Cardiac muscle cell (in vitro differentiated cells and primary cell): ENCODE measurements at places on chromosomes 3 and 15. TPM values are rescaled to one million over a fixed set of nuclear protein-coding genes. Genes with fewer than 3 reads are reported as not detected.

- no peak for DNase-seq
Observed at GRCh38 chr3:193906849-193907410, 229.0 kb upstream of the HES1 start.

- no peak for DNase-seq
Observed at GRCh38 chr3:176969506-176969905, 227.8 kb downstream of the TBL1XR1 start.

GRCh38 chr15:65055201-65055870 is 10.1 kb downstream of the SLC51B start:
- no peak for DNase-seq

DNA sequence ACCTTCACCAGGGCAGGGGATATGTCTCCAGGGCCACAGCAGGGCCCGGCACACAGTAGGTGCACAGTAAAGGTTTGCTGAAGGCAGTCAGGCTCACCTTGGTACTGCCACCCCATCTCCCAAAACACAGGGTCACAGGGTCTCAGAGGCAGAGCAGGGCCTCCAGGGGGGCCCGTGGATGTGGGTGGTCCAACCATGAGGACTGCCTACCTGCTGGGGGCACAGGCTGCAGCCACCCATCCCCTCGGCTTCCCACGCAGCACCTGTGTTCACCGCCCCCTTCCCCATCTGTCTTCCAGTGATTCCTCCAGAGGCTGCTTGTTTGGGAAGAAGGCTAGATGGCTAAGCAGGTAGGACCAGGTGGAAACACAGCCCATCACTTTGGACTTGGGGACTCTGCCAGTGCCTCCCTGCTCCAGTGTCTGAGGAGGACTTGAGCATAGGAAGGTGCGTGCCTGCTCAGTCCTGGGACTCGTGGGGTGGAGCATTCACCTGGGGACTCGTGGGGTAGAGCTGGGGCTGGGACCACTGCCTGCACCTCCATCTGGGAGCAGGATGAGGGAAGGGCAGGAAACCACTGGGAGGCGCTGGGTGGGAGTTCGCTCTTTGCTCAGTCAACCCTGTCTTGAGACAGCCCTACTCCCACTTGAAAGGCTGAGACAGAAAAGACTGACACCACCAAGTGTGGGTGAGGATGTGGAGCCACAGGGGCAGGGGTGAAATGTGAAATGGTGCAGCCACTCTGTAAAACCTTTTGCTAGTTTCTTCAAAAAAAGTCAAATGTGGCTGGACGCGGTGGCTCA is 18.8 kb upstream of the PLXND1 start:
- DNase-seq: no peak

GOLIM4 gene
- 61.9 and 73.3 TPM in 2 replicates for polyA plus RNA-seq

EXD1 gene
- not detected in 2 replicates for polyA plus RNA-seq

- peak; percentile 82 for DNase-seq
Observed at GRCh38 chr3:194579091-194579606, 54.1 kb downstream of the TMEM44 start.

GRAMD2A gene
- polyA plus RNA-seq: not detected in 2 replicates

- DNase-seq: no peak
Observed at GRCh38 chr3:48700731-48701405, 15.2 kb upstream of the NCKIPSD start.

CPA3 gene
- polyA plus RNA-seq: not detected in 2 replicates

GRCh38 chr3:64612082-64612860 is 75.5 kb downstream of the ADAMTS9 start:
- DNase-seq: peak; percentile 93

- DNase-seq: no peak
Observed at GRCh38 chr3:182920515-182921084, 59.7 kb downstream of the DCUN1D1 start.

COL8A1 gene
- 2.4 and 5.1 TPM in 2 replicates for polyA plus RNA-seq

GRCh38 chr15:68415501-68416157 is 16.3 kb downstream of the ITGA11 start:
- no peak for DNase-seq

RMDN3 gene
- 24.5 and 28.6 TPM in 2 replicates for polyA plus RNA-seq

- DNase-seq: peak; percentile 33
Observed at GRCh38 chr15:84079885-84080777, 155.4 kb upstream of the GOLGA6L4 start.

- no peak for DNase-seq
Observed at GRCh38 chr3:136270179-136270578, 20.0 kb downstream of the PCCB start.

- DNase-seq: no peak
Observed at GRCh38 chr3:134696155-134696554, 45.3 kb upstream of the KY start.

MEX3B gene
- polyA plus RNA-seq: 2.4 and 3.8 TPM in 2 replicates

DNA sequence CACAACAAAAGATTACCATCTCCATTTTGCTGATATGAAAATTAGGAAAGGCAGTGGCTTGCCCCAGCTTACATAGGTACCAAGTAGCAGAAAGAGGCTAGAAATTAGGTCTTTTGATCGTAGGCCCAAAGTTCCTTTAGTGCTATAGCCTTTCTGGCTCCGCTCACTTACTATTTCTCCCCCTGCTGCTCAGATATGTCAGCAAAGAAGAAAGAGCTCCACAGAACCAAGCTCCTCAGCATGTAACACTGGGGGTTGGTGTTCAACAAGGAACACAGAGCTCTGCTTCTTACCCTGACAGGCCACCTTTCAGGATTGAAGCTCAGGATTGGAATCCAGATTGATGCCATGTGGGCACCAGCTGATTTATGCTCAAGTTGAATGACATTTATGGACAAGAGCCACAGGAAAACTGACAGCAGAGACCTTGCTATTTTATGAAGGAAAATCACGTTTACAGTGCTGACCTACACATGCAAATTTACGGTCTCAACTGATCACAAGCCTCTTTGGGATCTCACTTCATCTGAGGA is 6.1 kb upstream of the IL12A start:
- DNase-seq: no peak

DNA sequence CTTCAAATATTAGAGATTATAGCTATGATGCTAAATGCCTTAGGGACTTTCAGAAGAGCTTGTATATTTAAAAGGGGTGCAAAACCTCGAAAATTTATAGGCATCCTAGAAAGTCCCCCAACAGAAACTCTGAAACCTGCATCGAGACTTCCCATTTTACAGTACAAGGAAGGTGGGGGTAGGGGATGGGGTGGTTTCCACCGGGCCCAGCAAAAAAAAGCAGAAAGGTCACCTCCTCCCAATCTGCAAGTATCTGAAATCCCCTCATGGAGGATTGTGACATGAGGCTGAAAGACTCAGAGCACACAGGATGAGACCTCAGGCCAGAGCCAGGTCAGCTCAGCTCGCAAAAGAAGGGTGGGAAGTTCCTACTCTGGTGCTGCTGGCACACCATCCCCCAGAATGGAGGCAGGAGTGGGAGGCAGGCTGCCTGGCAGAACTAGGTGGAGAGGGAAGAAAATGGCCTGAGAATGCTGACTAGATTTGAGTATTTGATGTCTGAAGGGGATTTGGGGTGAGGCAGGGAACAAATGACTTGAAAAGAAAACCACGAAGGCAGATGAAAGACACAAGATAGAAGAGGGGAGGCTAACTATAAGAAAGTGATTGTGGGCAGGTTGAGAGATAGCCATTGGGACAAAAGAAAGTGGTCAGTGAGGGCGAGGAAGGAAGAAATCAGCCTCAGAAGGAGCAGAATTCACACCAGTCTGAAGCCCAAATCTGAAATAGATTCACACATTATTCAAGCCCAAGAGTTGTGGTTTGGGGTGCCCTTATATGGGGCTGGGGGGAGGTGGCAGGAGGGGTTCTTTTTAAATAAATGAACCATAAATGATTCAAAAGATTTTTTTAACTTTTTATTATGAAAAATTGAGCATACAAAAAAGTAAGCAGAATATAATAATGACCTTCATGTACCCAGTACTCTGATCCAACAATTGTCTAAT is 22.5 kb upstream of the TSC22D2 start:
- DNase-seq: no peak

GRCh38 chr3:102089904-102090720 is 240.8 kb downstream of the NFKBIZ start:
- DNase-seq: no peak

- no peak for DNase-seq
Observed at GRCh38 chr15:81170511-81170910, 26.2 kb upstream of the IL16 start.

DNA sequence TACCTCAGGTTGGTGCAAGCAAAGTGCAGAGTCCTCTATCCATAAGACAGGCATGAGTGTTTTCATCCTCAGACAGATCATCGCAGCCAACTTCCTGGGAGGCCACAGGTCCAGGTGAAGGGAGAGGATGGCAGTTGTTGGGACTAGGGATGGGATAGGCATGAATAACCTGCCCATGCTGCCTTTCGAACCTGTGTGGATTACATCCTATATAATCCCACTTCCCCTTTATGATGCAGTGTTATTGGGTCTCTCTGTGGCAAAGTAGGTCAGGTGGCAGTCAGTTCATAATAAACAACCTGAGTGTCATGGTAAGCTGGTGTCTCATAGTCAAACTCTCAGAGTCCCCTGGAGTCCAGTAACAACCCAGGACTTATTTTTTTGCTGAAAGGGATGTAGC is 40.4 kb downstream of the CCR3 start:
- no peak for DNase-seq

DNA sequence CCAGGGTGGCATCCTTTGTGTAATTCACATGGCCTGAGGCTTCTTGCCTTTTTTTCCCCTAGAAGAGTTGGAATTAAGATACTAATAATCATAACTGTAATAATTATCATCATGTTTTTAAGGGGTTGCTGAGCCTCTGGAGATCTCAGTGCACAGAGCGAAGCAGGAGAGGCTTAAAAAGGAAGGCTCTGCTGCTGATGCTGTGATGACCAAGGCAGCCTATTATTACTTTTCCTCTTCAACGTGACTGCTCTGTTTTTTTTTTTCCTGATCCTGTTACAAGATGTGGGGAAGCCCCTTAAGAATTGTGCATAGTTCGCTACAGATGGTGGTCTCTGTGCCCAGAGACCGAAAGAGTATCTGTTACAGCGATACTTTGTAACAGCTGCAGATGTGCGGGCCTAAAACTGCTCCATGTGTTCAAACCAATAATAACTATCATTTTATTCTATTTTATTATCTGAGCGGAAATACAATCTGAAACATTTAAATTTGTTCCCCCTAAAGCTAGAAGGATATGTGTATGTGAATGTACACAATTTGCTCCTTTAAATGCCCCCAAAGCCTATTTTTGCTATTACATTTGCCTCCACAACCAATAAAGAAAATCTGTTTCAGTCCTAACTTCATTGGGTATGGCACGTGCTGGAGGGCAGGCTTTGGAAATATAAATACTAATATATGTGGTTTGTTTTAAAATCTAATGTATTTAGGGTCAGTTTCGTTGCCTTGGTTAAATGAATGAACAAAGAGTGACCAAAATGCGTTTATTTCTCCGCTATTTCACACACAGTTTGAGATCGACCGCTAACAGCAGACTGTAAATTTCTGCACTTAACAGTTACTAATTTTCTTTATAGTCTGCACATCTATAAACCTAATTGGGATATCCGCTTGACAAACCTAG is 4.6 kb downstream of the SHOX2 start:
- DNase-seq: no peak

EFCC1 gene
- 0.07 TPM in 1 of 2 replicates, not detected in the other for polyA plus RNA-seq

- DNase-seq: no peak
Observed at GRCh38 chr15:36596915-36597314, 17.5 kb downstream of the CDIN1 start.

DNA sequence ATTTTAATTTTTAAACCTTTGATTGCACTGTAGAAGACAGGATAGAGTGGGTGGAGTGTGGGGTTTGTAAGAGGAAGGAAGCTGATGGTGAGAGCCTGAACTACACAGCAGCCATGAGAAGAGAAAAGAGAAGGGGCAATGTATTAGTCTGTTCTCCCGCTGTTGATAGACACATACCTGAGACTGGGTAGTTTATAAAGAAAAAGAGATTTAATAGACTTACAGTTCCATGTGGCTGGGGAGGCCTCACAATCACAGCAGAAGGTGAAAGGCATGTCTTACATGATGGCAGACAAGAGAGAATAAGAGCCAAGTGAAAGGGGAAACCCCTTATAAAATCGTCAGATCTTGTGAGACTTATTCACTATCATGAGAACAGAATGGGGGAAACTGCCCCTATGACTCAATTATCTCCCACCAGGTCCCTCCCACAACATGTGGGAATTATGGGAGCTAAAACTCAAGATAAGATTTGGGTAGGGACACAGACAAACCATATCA is 37.3 kb downstream of the STARD5 start:
- DNase-seq: no peak

DNA sequence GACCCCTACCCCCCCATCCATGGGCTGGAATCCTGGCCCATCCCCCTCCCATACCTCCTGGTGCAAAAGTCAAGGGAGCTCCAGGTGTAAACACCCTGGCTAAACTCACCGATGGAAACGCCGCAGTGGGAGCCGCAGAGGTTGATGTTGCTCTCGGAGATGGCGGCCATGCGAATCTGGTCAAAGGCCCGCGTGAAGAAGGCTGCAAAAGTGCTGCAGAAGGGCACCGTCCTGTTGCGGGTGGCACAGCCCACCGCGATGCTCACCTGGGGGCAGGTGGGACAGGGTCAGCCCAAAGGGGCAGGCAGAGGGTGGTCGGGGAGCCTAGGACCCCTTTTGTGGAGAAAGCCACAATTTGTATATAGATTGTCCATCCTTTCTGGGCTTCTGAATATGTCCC is 26.7 kb downstream of the TKT start:
- DNase-seq: no peak

LRRC31 gene
- polyA plus RNA-seq: not detected in 2 replicates

- DNase-seq: no peak
Observed at GRCh38 chr3:89808680-89809197, 701.3 kb downstream of the EPHA3 start.

AGTR1 gene
- polyA plus RNA-seq: not detected in 2 replicates

DNA sequence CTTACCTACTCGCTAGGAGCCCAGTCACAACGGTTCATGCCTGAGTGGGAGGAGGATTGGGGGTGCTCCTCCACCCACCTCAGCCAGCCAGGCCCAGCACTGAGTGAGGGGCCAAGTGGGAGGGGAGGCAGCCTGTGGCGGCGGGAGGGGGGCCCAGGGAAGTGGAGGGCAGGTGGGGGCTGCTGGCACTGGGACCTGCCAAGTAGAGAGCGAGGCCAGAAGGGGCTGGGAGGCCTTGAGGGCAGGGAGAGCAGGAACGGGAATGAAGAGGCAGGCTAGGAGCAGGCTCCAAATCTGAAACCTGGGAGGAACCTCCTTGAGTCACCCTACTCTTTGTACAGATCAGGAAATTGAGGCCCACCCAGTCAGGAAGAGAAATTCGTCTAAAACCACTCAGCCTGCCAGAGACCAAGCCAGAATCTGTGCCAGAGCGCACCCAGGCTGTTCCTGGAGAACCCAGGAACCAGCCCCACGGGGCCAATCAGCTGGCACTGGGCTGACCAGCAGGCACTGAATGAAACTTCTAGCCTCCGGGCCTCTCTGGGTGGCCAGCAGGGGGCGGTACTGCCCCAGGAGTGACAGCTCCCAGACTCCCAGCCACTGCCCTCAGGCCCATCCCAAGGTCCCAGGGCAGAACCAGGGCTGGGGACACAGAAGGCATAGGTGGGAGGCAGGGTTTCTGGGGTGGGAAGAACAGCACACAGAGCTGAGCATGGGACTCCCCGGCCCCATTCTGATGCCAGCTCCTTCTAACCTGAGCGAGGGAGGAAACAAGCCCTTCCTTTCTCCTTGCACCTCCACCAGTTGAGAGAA is 14.8 kb upstream of the CYP11A1 start:
- DNase-seq: peak; percentile 82

C3orf85 gene
- not detected in 2 replicates for polyA plus RNA-seq

NECTIN3 gene
- 16.1 and 22.8 TPM in 2 replicates for polyA plus RNA-seq
